ENCODE measurements at places on chromosomes 11 and 22.

GRCh38 chr11:100857236-100858005 lies 170.3 kb downstream of the ARHGAP42 start:
- DNase-seq: no peak

DNA sequence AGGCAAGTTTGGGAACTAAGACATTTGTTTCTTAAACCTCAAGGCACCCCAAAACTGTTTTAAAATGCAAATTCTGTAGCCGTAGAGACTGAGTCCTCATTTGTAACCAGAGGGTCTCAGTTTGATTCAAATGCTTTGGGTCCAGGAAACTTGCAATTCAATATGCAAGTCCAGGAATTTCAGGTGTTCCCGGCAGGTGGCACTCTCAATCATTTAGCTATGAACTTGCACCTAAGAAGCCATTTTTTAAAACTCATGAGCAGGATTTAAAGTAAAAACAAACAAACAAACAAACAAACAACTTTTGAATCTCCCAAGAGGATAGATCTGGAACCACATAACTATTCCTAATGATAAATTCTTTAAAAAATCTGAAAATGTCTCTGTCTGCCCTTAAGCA lies 8.7 kb upstream of the ABTB2 start:
- DNase-seq: no peak

DNA sequence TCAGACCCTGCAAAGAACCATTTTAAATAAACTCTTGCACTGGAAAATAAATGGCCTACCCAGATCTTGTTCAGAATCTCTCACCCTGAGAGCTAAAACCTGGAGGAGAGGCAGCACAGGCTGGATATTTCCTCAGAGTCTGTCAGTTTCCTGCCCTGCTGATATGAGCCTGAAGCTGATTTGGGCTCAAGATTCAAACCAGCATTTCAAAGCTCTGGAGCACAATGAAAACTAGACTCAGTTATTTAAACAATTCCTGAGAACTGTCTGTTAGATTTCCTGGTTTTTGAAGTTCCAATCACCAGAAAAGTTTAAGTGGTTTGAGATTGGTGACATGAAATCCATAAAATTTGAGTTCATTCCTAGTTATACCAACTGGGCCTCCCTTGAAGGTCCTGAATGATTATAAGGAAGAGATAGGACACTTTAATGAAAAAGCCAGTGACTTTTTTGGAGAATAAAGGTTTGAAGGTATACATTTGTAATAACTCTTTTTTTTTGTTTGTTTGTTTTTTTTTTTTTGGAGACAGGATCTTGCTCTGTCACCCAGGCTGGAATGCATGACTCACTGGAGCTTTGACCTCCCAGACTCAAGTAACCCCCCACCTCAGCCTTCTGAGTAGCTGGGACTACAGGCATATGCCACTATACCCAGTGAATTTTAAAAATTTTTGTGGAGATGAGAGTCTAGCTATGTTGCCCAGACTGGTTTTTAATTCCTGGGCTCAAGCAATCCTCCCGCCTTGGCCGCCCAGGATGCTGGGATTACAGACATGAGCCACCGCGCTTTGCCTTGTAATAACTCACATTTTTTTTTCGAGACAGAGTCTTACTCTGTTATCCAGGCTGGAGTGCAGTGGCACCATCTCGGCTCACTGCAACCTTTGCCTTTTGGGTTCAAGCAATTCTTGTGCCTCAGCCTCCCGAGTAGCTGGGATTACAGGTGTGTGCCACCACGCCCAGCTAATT lies 8.0 kb upstream of the ESAM start:
- no peak for DNase-seq

- no peak for DNase-seq
Observed at GRCh38 chr22:44398856-44399837, 86.4 kb upstream of the SHISAL1 start.

DNA sequence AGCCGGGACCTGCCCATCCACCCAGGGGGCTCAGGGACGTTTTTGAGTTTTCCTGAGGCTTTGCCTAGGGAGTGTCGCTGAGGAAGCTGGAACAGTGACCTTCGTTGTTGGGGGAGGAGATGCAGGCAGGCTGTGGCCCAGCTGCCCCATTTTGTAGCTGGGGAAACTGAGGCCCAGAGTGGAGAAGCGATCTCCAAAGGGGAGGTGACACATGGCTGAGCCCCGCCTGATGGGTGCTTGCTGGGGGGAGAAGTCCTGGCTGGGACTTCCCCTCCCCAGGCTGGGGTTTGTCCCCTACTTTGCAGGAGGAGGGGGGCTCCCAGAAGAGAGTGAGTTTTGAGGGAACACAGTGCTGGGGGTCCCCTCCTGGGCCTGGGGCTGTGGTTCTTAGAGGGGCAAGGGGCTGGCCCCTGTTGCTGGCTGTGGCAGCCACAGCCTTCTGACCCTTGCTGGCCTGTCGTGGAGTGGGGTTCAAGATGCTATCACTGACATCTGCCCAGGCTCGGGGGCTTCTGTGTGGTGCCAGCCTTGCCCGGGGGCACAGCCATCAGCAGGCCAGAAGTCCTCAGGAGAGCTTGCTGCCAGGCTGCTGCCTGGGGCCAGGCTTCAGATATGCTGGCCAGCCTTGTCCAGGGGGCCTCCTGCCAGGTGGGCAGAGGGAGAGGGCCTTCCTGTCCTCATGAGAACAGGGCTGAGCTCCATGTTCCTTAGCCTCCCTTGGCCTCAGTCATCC lies 21.4 kb downstream of the KCNQ1 start:
- DNase-seq: no peak

GRCh38 chr11:44839458-44840084 lies 111.1 kb downstream of the TP53I11 start:
- no peak for DNase-seq

DNA sequence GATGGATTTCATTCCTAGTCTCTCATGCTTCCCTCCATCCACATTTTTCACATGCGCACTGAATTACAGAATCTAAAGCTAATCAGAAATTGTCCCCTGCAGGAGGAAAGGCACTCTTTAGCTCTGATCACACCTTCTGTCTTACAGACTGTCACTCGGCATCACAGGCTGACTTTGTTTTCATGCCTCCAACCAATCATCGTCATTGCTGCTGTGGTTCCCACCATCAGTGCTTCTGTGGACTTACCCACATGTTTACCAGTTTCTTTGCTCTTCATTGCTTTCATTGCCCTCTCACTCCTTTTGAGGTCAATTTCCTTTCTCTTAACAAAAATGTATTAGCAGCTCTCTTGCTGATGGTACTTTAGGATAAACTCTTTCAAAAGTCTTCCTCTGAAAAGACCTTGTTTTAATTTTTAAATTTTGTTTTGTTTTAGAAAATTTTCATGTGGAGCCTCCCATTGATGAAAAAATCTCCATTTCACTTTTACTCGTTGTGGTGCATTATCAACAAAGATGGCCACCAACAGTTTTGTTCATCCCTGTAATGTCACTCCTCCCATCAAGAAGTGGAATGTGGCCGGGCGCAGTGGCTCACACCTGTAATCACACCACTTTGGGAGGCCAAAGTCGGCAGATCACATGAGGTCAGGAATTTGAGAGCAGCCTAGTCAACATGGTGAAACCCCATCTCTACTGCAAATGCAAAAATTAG lies 20.2 kb upstream of the TREH start:
- peak; percentile 32 for DNase-seq

DNA sequence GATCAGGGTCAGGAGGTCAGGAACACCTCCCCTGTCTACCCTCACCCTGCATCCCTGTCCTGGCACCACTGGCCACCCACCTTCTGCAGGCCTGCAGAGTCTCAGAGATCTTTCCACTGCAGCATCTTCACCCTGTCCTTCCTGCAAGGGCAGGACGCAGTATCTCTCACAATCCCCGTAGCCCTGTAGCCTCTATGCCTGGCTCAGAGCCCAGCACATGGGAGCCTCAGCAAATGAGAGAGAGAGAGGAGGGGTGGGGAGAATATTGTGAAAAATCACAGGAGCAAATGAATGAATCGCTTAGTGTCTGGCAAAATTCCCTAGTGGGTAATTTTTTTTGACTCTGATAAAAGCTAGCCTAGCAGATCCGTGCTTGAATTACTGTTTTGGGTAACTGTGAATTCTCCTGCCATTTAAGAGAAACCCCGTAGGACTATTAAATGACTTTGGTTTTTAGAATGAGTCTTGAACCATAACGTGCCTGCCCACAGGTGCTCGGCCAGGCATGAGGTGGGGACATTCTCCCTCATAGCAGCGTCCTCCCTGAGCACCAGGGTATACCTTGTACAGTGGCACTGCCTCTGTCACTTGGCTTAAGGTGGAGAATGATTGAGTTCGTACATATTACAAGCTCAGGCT lies 91.5 kb downstream of the MORC2 start:
- no peak for DNase-seq

DNA sequence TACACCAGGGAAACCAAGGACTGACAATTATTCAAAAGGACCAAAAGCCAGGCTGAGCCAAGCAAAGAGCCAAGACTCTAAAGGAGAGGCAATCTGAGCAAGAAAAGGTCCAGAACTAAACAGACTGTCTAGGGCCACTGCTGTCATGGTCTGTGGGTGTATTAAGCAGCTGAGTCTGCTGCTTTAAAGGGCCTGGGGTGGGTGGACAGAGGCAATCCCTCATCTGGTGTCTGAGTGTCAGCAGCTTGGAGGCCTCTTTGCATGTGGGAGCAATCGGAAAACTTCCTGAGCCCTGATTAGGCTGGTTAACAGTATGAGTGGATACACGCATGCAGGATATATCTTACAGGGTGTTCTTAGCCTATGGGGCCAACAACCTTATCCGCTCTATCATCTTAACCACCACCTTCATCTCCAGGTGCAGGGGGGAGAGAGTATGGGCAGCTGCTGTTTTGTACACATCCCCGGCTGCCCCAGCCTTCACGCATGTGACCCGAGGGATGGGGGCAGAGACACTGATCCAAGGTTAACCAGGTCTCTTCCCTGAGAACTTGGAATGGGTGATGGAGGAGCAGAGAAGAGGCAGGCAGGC lies 67.5 kb upstream of the TIMP3 start:
- no peak for DNase-seq

DNA sequence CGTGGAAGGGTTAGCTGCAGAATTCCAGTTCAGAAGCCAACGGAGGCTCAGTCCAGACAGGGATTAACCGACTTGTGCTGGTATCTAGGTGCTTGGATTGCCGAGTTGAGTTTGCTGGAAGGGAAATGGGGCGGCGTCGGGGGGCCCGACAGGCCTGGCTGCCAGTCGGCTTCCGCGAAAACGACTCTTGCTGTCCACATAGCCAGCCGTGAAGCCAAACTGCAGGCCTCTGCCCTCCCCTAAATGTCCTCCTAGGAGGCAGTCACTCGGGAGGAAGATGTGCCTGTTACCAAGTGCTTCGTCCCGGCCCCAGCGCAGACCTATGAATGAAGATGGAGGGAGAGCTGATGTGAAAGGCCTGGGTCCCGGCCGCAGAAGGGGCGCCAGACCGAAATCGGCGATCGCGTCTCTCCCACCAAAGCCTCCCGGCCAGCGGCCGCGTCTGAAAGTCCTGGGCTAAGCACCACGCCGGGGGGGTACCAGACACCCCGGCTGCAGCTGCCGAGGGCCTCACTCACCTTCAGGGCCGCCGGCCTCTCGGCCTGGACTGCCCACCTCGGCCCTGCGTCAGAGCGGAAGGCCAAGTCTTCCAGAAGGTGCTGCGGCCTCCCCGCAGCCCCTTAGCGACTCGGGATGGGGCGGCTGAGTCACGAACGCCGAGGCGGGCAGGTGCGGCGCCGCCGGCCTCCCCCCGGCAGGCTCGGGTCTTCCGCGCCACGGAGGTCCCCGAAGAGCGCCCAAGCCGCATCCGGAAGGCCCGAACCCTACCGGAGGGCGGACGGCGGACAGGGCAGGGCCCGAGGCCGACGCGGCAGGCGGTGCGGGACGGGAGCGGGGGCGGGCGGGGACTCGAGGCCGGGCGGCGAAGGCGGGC lies 7.5 kb downstream of the DPAGT1 start:
- DNase-seq: peak; percentile 55

DNA sequence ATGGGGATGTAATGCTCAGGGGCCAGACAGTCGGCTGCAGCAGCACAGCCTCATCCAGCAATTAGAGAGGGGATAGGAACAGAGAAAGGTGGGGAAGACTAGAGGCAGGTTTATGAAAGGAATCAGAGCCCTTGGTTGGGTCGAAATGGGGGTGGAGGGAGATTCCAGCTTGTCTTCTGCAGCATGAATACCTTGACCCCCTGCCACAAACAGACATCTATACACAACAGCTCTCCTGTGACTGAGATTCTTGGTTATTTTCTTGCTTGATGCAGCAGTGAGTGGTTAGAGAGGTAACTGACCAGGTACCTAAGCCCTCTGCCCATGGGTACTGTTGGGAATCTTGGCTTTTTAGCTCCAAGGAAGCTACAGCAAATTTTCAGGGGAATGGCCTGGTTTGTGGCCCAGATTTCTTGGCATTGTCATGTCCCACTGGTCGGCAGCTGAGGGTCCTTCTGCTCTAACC lies at the start of gene TRIM49D1:
TRIM49D1 (minus strand) TSS at position 51 of the 466 bp plus-strand sequence. CDS start 4,535 bp downstream, outside the sequence.
- no peak for DNase-seq

DNA sequence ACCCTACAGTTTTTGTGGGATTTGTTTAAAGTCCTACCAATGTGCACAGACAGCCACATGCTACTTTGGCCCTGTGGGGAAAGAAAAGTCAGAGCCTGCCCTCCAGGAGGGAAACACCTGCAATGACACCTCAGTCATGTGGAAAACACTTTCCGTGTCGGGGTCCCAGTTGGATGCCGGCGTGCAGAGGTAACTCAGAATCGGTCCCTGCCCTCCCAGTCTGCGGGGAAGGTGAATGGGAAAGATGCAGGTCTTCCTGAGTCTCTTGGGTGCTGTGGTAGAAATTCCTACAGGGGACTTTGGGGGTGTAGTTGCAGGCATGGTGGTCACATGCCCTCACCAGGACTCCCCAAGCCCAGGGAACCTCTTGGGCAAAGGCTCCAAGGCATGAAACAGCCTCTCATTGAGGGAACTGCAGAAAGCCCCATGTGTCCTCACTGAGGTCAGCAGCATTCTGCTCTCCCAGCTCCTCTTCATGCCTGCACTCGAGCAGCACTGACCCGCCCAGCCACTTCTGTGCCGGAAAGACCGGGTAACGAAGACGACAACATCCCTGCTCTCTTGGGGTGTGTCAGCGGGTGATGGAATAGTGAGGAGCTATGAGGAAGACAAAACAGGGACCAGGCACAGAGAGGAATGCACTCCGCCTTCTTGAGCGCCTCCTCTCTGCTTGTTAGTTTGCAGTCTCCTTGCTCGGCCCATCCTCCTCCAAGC lies 4.7 kb downstream of the RIBC2 start:
- DNase-seq: no peak

DNA sequence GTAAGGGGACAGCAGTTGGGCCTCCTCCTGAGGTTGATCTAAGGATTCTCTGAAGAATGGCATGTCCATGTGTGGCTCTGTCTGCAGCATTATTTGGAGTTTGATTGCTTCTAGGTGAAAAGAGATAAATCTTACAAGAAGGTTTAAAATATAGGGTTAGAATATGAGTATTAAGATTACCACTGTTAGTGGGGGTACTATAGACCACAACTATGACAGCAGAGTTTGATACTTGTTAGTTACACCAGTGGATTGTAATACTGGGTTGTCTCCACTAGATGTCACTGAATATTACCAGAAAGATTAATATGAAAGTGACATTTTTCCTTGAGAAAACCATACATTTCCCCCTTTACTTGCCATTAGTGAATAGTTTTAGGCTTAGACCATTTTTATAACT lies 47.9 kb downstream of the ZNF280B start:
- no peak for DNase-seq
